ENCODE measurements at places on chromosomes 11 and 22.

DNA sequence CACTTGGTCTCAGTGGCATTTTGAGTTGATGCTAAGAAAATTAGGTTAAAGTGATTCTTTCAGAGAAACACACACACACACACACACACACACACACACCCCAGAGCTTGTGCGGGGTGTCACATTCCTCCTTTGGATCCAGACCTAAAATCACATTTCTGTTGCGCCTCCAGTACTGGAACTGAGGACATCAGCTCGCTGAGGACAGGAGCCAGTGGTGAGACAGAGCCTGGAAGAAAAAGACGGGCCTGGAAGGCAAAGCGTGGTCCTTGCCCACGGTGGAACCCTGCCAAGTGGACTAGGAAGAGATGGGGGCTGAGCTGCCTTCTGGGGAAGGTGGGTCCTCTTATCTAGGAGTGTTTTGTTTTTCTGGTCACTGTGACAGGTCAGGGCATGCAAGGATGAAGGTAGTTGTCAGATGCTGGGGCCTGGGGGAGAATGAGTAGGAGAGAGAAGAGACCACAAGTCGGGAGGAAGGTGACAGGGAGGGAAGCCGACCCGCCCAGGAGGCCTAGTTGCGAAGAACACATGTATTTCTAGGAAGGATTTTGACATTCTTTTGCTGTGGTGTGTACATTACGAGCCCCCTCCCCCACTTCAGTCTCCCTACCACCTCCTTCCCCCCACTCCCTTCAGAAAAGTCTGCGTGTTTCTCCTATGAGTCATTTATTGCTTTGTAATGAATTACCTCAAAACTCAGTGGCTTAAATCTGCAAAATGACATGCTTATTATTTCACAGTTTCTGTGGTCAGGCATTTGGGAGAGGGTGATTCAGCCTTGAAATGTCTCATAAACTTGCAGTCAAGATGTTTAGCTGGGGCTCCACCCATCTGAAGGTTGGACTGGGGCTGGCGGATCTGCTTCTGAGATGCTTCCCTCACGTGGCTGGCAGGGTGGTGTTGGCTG lies 4.8 kb upstream of the ELFN2 start:
- no peak for DNase-seq

- no peak for DNase-seq
Observed at GRCh38 chr11:85301895-85302678, 325.1 kb downstream of the DLG2 start.

DNA sequence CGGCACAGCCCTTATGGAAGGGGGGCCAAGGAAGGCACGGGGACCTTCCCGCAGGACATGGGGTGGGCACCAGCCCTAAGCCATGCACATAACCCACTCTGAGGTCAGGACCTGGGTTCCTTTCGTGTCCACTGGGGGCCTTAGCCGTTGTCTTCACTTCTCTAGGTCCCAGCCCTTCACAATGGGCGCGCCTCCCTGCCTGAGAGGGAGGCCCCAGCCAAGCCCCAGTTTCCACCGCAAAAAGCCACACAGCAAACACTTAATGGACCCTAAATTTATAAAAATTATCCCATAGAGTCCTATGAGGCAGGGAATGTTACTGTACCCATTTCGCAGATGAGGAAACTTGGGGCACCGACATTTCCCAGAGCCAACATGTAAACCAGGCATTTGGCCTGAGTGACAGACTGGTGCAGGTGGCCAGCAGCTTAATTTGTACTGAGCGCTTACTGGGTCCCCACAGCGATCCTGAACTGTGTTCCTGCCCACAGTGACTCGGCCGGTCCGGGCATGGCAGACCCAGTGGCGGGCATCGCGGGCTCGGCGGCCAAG lies 1.2 kb downstream of the GAS2L1 start:
- DNase-seq, result no peak

- DNase-seq, result no peak
Observed at GRCh38 chr22:50323900-50324299, 2.9 kb downstream of the DENND6B start.

DNA sequence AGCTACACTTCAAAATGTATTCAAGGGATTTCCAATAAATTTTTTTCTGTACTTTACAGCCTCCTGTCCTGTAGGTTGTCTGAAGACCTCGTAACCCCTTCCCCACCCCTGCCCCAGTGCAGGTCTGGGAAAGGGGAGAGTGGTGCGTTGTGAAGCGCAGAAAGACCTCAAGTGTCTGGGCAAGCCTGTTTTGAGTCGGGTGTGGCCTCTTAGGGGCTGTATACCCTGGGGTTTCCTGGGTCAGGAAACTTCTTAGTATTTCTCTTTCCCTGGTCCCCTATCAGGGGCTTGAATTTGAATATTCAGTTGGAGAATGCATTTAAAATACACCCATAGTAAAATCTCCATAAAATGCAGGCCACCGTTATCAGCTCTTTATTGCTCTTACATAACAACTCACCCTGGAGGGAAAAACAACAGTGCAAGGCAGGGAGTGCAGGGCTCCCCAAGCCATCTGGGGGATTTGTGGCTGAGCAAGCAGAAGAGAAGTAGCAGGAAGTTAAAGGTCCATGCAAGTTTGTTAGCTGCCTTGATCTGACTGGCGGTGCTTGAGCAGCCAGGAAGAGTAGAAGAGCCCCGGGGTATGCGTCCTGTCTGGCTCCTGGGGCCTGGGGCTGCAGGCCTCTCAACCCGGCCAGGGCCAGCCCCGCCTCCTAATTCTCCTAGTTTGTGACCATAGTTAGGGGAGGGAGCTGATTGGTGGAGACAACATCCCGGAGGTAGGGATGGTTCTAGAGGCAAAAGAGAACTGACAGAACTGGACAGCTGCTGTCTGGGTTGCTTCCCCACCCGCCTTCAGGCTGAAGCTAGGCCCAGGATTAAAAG lies 25.7 kb downstream of the ARHGAP1 start:
- DNase-seq, result peak; percentile 51

DNA sequence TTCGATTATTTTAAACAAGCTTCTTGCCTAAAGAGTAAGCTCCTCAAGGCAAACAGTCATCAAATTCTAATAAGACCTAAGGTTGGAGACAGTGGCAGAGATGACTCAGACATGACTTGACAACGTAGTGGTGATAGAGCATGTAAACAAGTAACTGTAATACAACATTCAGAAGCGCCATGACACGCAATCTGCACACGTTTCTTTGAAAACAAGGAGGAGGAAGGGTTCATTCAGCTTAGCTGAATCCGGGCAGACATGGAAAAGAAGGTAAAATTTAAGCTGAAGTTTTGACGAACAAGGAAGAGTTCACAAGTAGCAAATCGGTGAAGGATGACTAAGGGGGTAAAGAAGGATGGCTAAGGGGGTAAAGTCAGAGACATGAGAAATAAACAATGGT lies 152.4 kb upstream of the ZC3H12C start:
- no peak for DNase-seq

GRCh38 chr11:44018829-44019228 lies 29.0 kb upstream of the ACCSL start:
- no peak for DNase-seq

- no peak for DNase-seq
Observed at GRCh38 chr11:818396-819128, at the start of gene PNPLA2. TSS of gene PNPLA2 (plus strand) at chr11:818914. CDS start at chr11:819719, 805 bp downstream.

GRCh38 chr11:46521961-46522681 lies 71.7 kb downstream of the AMBRA1 start:
- DNase-seq, result no peak

DNA sequence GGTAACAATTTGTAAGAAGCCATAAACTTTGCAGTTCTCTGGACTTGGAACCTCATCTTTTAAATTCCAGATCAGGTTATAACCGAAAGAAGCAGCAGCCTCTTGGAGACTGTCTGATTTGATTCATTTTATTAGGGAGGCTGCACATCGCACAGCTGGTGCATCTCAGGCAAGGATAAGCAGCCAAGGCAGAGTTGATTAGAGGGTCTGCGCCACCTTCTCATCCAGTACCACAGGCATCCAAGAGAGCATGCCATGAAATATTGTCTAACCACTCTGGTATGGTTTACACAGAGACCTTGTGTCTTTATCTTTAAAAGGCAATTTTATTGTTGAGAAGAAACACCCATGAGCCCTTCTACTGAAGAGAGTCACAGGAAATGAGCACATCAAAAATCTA lies 16.2 kb upstream of the CWF19L2 start:
- DNase-seq, result no peak

All from muscle of arm (tissue), 14 donors.